Activated CD4-positive, alpha-beta T cell treated with anti-CD3 and anti-CD28 coated beads, Interleukin-2, amount 10 ng/mL, durations not matched to agents 24 days and 14 days (primary cell): ENCODE measurements at places on chromosomes 2 and 18. TPM values are rescaled to one million over a fixed set of nuclear protein-coding genes. Genes with fewer than 3 reads are reported as not detected.
A peak's percentile ranks its signal among the peaks of the same experiment; 100 is the strongest.

The RAPGEF4 gene
- 0.14 and 0.37 TPM in 2 replicates for total RNA-seq

The DGUOK gene
- 88.9 and 94.9 TPM in 2 replicates for total RNA-seq

DNA sequence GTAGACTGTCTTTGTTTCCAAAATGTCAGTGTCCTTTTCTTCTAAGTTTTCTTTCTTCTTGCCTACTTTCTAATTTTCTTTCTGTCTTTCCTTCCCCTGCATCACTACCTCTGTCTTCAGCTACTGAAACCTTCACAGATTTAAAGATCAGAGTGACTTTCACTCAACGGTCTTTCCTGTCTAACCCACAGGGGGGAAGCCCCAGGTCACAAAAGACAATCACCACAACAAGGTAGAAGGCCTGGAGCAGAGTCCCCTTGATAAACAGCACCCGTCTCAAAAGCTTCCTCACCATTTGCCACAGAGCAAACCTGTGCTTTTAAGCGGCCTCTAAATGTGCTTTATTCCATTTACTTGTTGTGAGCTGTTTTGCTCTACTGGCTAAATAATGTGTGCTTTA, 665.4 kb downstream of the BCL11A start:
- DNase-seq, result peak; percentile 87

DNA sequence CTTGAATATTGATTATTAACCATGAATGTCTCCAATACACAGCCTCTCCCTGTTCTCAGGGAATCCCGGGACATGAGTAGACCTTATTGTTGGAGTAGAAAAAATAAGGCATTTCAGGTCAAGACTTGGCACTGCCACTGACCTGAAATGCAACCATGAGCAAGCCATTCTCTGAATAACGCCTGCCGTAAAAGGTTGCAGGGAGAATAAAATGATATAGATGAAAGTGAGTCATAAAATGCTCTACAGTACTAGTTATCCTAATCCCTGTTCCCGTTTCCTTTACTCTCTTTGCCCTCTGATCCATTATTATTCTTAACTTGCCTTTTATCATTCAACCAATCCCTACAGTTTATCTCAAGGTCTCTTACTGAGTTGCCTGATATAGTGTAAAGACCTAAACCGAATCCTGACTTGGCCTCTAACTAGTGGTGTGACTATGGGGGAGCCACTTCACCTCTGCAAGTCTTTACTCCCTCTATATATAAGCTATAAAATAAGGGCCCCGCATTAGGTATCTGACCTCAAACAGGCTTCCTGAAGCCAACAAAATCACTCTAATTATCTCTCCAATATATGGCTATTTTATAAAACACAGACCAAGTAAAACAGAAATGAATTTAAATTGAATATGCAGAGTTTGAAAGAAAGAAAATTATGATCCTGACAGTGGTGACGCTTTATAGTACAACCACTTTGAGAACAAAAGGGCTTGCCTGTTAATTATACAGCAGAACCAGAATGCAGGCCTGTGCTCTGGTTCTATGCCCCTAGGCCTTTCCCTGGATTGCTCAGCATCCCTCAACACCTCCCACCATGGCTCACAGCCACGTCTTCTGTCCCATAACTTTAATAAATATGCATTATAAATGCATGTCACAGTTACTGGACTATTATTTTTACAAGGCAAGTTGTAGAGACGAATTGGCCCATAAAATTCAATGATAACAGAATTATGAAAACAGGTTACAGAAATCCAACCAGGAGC, 183.1 kb downstream of the STK39 start:
- DNase-seq, result no peak

- no peak for DNase-seq
Observed at GRCh38 chr2:226660526-226660925, 139.1 kb downstream of the IRS1 start.

DNA sequence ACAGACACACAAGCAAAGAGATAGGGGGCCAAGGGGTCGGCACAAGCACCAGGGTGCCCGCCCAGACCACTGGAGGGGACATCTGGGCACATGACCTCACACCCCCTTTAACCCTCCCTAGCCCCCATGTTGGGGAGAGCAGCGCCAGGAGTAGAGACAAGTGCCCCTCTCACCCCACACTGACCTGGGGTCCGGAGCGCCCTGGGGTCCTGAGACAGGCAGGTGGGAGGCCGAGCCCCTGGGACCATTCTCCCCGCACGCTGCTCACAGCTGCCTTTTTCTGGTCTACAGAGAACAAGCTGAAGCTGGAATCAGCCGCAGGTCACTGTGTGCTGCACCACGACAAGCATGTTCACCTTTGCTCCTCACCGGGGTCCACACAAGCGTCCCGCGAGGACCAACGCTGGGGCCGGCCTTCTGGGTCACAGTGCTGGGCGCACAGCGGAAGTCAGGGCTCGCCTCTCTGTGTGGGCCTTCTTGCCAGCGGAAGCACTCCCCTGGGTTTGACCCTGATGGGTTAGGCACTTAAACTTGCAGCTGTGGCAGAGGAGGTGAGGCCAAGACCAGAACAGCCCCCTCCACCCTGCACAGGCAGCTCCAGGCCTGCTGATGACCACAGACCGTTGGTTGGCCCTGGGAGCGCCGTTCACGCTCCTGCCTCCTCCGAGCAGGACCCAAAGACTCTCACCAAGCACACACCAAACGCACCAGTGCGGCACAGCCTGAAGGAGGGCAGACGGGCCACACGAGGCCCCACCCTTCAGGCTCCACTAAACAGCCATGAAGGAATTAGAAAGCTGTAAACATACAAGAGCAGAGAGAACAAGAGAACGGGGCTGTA, 275.3 kb downstream of the EIPR1 start:
- DNase-seq, result peak; percentile 44

DNA sequence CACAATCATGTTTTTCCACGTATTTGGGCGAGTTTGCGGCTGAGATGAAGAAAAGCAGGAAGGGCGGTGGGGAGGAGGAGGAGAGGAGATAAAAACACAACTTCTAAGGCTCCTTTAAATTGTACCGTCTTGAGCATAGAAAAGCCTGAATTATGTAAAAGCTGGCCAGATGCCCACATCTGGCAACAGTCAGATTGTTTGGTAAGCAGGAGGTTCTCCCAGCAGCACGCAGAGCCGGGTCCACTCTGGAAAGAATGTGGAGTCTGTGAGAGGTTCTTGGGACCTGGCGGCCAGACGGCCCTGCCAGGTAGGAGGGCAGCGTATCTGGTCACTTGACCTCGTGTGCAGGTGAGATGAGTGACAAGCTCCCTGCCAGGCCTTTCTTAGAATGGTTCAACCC, 215.3 kb upstream of the APCDD1 start:
- no peak for DNase-seq

The LYG2 gene
- total RNA-seq, result not detected in 2 replicates

DNA sequence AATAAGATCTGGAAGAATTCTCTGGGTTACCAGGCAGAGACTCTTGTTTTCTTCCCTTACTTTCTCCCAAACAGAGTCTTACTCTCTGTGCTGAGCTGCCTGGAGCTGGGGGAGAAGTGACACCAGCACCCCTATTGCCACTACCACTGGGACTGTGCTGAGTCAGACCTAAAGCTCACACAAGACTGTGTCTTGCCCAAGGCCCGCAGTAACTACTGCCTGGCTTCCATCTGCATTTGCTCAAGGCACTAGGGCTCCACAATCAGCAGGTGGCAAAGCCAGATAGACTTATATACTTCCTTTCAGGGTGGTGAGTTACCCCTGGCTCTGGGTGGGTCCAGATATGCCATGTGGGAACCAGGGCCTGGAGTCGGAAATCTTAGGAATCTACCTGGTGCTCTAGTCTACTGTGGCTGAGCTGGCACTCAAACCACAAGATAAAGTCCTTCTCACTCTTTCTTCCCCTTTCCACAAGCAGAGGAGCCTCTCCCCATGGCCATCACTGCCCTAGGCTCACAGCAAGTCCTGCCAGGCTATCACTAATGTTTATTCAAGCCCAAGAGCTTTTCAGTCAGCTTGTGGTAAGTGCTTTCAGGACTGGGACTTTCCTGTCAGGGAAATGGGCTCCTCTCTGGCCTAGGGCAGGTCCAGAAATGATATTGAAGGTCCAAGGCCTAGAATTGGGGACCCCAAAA, 27.6 kb upstream of the SERPINB2 start:
- DNase-seq, result no peak

- DNase-seq, result no peak
Observed at GRCh38 chr18:67400502-67401117, 115.9 kb downstream of the DSEL start.

The PUS10 gene
- 7.8 and 8.4 TPM in 2 replicates for total RNA-seq

- peak; percentile 55 for DNase-seq
Observed at GRCh38 chr2:160062292-160063005, at the start of gene PLA2R1. PLA2R1 (minus strand) TSS chr2:160062615; CDS start chr2:160062403, 212 bp downstream.

- DNase-seq, result no peak
Observed at GRCh38 chr2:73993778-73994177, 9.1 kb downstream of the TET3 start.

GRCh38 chr2:188969651-188970050, 4.5 kb upstream of the COL3A1 start:
- DNase-seq, result no peak

DNA sequence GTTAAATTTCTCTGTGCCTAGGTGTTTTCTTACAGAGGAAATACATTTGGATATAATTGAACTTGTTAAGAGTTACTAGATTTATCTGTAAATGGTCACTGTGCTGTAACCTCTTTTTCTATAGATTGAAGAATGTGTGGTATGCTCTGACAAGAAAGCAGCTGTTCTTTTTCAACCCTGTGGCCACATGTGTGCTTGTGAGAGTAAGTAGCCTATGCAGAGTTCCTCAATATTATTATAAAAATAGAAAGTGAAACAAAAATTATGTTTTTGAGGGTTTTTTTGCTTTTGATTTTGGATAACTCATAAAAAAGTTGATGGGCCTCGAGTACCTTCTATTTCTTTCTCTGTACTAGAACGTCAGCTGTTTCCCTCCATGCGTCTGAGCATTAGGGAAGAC, 112.4 kb downstream of the MIB1 start:
- DNase-seq, result no peak

DNA sequence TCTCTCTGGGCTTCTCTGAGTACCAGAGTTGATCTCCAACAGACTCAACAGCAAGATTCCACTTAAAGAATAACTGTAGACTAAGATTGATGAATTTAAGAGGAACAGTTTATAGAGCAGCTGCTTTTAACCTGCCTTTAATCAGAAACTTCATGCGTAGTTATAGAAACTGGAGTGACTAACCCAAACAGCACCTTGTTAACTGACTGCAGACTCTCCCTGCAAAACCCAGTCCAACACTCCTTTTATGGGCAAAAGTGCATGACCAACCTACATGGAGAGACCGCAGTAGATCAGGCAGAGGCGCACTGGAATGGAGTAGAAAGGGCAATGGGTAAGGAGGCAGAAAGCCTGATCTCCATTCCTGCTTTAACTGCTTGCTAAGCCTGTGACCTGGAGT, 110.6 kb downstream of the NRP2 start:
- DNase-seq, result no peak

The CHRNG gene
- total RNA-seq, result not detected in 2 replicates

The COL6A3 gene
- total RNA-seq, result 27.6 and 28.7 TPM in 2 replicates

DNA sequence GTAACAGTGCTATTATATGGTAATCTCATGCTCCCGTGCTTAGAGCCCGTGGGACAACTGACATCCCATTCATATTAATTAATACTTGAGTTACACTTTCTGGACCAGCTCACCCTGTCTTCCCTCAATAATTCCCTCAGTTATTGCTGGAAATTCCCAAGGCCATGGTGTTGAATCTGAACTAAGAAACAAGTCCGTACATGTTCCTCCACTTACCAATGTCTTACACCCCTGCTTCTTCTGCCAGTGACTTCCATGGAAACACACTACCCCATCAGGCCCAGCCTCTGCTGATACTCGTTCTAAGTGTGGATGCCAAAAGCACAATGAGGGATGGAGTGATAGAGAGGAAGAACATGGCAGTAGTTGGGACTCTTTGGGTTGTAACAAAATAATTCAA, 193.7 kb downstream of the RND3 start:
- no peak for DNase-seq

DNA sequence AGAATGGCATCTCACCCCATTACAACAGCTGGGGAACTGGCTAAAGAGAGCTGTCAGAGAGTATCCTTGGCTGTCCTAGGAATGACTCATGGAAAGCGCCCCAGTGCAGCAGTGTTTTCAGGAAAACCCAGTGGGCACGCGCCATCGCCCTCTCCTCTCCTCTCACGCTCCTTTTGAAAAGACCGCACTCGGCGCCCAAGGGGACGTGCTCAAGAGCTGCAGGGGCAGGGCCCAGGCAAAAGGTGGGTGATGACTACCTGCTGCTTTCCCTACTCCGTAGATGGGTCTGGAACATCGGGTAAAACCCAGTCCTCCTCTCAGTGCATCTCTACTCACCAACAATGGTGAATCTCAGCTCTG, 68.1 kb downstream of the EMILIN2 start:
- DNase-seq, result no peak

DNA sequence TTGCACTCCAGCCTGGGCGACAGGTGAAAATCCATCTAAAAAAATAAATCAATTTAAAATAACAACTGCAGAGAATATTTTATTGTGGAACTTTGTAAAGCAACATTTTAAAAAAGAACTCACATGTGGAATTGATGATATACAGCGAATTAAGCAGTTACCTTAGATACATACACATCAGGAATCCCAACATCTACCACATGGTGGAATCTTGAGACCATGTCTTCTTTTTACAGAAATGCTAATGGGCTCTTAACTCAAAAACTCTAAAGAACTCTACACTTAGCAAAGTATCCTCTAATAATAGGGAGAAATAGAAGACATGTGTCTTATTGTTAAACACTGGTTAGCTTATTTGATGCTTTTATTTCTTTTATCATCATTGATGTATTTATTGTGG, 373.6 kb downstream of the CDH7 start:
- DNase-seq, result no peak

- DNase-seq, result no peak
Observed at GRCh38 chr2:59182249-59182648, 941.1 kb upstream of the FANCL start.

The ZNF514 gene
- 8.2 and 8.3 TPM in 2 replicates for total RNA-seq

The CRYGD gene
- total RNA-seq, result not detected in 2 replicates

DNA sequence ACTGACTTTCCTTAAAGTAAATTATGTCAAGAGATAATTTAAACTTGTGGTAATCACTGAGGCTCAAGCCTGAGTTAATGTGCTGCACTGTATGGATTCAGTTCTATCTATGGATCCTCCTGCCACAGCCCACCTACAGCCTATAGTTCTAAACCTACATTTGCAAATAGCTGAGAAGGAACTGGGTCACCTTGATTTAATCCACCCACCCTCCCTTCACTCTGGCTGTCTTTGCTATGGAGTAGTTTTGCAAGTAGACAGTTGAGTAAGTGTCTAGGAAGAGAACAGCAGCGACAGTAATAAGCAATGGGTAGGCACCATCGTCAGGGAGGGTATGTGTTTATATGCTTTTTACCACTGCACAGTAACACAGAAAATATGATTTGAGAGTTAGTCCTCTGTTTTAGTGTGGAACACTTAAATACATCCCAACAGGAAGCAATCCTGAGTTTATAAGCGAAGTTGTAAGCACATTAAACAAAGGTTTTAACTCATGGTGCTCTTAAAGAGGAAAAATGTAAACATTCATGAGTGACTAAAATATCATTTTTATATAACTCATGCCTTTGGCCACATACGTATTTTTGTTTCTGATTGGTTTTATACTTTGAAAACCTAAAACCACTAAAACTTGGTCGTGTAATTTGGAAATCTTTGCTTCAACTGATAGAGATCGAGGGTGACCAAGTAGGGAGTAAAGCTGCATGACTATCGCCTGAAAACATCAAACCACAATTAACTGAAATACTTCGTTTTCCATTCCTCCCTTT, 36.3 kb upstream of the CHRNA1 start:
- no peak for DNase-seq

The DCDC2C gene
- not detected in 2 replicates for total RNA-seq

The ZSWIM2 gene
- total RNA-seq, result not detected in 2 replicates

GRCh38 chr2:137980459-137980858, 16.2 kb downstream of the HNMT start:
- no peak for DNase-seq
